ENCODE measurements at places on chromosomes 6 and 20. TPM values are rescaled to one million over a fixed set of nuclear protein-coding genes. Genes with fewer than 3 reads are reported as not detected.

Gene OLIG3
- not detected for polyA plus RNA-seq

Gene SASH1
- 19.8 TPM for polyA plus RNA-seq

Gene CASS4
- 0.02 TPM for polyA plus RNA-seq

DNA sequence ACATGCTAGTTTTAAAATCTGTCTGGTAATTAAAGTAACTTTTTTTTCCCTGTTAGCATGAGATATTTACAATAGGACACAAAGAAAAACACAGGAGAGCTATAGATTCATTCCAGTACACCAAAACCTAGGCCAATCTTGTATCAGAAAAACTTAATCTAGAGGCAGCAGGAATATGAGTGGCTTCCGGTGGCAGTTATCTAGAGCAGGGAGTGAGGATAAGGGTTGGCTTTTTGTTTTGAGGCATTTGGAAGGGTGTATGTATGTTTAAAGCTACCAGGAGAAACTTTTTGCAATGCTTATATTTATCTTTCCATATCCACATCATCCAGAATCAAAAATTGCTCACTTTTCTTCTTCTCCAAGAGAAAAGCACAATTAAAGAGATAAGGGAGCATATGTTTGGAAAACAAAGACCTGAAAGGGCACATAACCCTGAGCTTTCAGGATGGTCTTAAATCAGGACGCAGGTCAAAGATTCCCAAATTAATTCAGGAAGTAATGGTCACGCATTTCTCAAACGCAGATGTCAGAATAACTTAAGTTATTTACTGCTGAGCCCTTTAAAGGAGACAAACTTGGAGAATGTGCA lies 13.1 kb downstream of the TFAP2A start:
- DNase-seq = no peak

DNA sequence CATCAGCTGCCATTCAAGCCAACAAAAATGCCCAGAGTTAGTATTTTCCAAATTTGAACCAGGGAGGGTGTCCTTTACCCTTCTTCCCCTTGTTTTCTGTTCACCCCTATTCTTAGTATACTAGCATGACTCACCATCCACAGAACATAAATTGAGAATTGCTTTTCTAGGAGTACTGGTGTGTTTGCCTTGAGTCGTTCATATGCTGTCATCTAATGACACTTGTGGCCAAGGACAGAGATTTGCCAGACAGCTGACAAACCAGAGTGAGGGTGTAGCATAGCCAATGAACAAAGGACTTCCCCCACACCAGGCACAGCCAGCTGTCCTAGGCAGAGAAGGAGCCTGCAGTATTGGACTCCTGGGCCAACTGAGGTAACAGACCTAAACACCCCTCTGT lies 62.2 kb downstream of the FILIP1 start:
- DNase-seq = no peak

- peak; percentile 62 for DNase-seq
Measured at GRCh38 chr20:56628873-56629463, at the start of gene TFAP2C. TFAP2C (plus strand) TSS chr20:56629306; CDS start chr20:56629545, 239 bp downstream.

GRCh38 chr6:11996751-11997150 lies 15.4 kb upstream of the HIVEP1 start:
- DNase-seq = no peak

- no peak for DNase-seq
Measured at GRCh38 chr6:130434174-130434873, 68.5 kb downstream of the TMEM200A start.

DNA sequence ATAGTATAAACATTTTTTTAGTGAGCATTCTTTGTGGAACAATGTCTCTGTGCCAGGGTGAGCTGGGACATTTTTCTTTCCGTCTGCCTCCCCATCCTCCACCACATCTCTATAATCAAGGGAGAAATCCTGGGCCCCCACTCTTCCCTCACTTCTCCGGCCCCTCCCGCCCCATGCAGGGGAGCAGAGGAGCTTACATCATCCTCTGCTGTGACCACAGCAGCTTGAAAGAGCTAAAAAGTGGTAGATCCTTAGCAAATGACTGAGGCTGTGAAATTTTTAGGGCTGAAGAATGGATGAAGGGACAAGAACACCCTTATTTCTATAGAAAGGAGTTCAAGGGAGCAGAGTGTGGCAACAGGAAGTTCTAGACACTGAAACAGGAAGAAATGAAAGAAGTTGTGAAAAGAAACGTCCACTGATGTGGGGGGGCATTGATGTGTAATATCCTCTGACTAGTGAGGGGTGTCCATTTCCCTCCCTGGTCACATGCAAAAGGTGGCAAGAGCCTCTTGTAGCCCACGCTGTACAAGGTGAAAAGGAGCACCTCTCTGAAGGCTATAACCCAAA lies 380.3 kb upstream of the JARID2 start:
- DNase-seq = no peak

GRCh38 chr20:36548704-36549627 lies 7.6 kb downstream of the MYL9 start:
- DNase-seq = no peak
